GM18507 (cell line): ENCODE measurements at places on chromosomes 2 and 18.

- DNase-seq, result no peak
These were observed 39.5 kb downstream of the COX7A2L start for GRCh38 chr2:42321452-42322064.

- no peak for DNase-seq
These were observed 179.0 kb downstream of the SMAD7 start for GRCh38 chr18:48771641-48772375.

DNA sequence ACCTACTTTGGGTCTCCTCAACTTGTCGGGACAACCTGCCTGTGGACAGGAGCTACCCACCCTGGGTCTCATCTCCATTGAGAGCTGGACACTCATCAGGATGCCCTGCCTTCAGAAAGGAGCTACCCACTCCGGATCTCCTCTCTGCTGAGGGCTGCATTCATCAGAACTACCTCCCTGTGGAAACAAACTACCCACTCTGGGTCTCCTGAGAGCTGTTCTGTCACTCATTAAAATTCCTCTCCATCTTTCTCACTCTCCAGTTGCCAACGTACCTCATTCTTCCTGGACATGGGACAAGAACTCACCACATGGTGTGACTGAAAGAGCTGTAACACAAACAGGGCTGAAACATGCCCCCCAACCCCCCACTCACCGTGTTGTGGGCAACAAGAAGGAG lies 22.5 kb upstream of the UBE2F start:
- no peak for DNase-seq

GRCh38 chr2:157867703-157868102 lies 8.4 kb downstream of the ACVR1 start:
- DNase-seq, result no peak

GRCh38 chr2:240888890-240889573 lies 6.9 kb downstream of the MAB21L4 start:
- no peak for DNase-seq

GRCh38 chr2:23241611-23242245 lies 143.3 kb upstream of the KLHL29 start:
- DNase-seq, result no peak

- DNase-seq, result no peak
These were observed 8.0 kb upstream of the MBP start for GRCh38 chr18:77140439-77141109.

- no peak for DNase-seq
These were observed 20.9 kb downstream of the ITM2C start for GRCh38 chr2:230885463-230886130.

- no peak for DNase-seq
These were observed 4.3 kb downstream of the EPG5 start for GRCh38 chr18:45962866-45963265.
